ENCODE measurements at places on chromosomes 7 and 10.

DNA sequence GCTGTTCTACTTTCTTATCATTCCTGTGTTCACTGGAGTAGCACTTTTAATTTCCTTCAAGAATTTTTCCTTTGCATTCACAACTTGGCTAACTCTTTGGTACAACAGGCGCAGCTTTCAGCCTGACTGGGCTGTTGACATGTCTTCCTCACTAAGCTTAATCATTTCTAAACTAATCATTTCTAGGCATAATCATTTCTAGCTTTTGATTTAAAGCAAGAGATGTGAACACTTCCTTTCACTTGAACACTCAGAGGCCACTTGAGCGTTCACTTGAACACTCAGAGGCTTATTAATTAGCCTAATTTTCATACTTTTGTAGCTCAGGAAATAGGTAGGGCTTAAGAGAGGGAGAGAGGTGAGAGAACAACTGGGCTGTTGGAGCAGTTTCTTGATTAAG lies 15.9 kb downstream of the C10orf90 start:
- no peak for DNase-seq

DNA sequence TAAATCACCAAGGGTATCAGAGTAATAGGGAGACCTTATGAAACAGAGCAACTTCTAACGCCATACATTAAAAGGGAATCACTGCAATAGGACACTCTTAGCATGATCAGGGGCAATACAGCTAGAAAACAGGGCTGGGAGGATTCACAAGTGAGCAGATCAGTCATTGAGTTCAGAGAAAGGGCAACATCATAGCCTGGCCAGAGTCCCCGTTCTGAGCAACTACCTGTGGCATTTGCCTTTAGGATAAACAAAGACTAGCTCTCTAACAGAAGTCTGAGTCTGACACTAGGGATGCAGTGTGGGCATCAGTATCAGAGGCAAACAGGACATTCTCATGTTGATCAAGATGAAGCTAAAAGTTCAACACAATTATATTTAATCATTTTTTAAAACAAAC lies 297.9 kb downstream of the DGKB start:
- no peak for DNase-seq

DNA sequence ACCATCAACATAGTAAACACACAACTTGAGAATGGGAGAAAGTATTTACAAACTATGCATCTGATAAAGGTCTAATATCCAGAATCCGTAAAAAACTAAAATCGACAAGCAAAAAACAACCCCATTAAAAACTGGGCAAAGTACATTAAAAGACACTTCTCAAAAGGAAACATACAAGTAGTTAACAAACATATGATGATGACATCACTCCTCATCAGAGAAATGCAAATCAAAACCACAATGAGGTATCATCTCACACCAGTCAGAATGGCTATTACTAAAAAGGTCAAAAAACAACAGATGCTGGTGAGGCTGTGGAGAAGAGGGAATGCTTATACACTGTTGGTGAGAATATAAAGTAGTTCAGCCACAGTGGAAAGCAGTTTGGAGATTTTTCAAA lies 125.1 kb downstream of the TFPI2 start:
- DNase-seq: no peak

- no peak for DNase-seq
These were observed 83.0 kb downstream of the ZNF365 start for GRCh38 chr10:62457196-62457595.

GRCh38 chr7:102061981-102062390 lies 224.7 kb upstream of the SH2B2 start:
- no peak for DNase-seq

GRCh38 chr10:5470062-5470751 lies 29.2 kb downstream of the CALML5 start:
- DNase-seq: no peak

- no peak for DNase-seq
These were observed 183.0 kb downstream of the RAPGEF5 start for GRCh38 chr7:22173685-22174573.

DNA sequence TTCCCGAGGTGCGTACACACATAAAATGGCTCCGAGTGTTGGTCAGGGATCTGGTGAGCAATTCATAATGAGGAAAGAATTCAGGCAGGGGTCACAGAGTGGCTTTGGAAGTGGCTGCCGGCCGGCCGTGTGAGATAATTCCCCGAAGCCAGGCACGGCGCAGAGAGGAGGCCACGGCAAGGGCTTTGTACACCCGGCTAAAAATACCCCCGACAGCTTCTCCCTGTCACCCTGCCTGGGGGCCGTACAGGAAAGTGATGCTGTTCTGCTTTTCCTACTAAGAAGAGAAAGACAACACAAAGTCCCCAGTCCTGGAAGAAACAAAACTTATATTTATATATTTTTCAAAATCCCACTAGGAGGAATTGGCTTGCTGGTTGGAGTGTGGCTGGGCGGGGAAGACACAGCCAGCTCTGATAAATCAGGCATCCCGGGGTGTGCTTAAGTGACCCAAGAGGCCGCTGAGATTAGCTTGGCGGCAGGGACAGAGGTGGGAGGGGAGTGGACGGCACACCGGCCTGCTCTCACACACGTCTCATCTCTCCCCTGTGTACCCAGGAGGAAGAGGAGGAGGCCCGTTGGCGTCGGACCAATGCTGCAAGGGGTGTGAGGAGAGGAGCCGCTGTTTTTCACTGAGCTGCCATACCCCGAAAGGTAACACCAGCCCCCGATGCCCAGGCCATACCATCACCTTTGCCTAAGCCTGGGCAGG lies 70.5 kb downstream of the ZMIZ1 start:
- no peak for DNase-seq

DNA sequence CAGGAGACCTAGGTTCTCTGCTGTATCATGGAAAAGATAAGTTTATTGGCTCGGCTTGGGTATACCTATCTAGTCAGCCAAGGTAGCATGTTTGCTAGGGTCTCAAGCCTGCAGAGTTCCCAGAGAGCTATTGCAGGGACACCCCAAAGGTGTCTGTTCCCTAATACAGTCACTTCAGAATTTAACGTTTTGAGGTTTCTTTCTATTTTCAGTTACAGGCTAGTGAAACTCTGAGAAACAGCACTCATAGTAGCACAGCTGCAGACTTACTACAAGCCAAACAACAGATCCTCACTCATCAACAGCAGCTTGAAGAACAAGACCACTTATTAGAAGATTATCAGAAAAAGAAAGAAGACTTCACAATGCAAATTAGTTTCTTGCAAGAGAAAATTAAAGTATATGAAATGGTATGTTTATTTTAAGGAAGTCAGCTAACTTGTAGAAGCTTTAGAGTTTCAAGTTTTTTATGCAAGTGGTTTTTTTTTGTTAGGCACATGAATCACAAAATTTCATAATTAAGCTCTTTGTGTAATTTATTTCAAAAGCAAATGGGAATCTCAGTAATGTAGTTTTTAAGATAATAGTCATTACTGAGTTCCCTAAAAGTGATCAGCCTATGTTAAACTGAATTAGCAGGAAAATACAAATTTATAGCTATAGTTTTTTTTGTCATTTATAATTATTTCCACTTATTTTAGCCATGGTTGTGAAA lies 54.9 kb downstream of the AKAP9 start:
- DNase-seq: no peak

All from stimulated activated CD4-positive, alpha-beta T cell treated with anti-CD3 and anti-CD28 coated beads, Interleukin-2, amount 100 ng/mL, for 48 hours (primary cell).